Retina (tissue), 1 donor: ENCODE measurements at places on chromosomes 7 and 10.

DNA sequence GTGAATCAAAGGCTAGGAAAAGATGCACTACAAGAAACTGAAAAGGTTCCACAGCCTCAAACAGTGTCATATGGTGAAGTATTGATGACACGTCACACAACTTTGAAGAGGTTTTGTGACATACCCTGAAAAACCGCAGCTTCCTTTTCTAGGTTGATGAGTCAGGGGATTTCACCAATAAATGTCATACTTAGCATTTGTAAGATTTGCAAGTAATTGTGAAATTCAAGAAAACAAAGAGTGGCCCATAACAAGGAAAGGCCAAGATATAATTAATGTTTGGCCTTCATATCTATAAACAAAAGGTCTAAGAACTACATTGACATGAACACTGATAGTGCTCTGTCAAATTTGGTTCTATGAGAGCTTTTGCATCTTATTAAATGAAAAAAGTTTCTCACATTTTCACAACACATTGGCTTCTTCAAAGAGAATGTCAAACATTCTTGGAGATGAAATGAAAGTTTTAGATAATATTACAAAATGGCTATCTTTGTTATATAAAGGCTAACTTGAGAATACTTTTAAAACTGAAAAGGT is 62.0 kb upstream of the NAMPT start:
- no peak for DNase-seq

- peak; percentile 63 for DNase-seq
Observed at GRCh38 chr10:131676046-131676799, 224.6 kb upstream of the PPP2R2D start.

DNA sequence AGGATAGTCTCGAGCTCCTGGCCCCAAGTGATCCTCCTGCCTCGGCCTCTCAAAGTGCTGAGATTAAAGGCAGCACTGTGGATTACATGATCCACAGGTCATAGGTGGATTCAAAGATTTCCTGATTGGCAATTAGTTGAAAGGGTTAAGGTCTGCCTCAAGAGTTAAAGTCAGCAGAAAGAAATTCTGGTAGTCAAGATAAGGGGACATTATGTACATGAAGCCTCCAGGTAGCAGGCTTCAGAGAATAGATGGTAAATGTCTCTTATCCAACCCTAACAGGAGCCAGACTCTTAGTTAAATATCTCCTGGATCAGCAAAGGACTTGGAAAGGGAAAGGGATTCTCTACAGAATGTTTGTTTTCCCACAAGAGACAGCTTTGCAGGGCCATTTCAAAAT is 93.7 kb downstream of the SKIDA1 start:
- no peak for DNase-seq

- DNase-seq: no peak
Observed at GRCh38 chr7:114293289-114294012, 121.2 kb upstream of the FOXP2 start.

DNA sequence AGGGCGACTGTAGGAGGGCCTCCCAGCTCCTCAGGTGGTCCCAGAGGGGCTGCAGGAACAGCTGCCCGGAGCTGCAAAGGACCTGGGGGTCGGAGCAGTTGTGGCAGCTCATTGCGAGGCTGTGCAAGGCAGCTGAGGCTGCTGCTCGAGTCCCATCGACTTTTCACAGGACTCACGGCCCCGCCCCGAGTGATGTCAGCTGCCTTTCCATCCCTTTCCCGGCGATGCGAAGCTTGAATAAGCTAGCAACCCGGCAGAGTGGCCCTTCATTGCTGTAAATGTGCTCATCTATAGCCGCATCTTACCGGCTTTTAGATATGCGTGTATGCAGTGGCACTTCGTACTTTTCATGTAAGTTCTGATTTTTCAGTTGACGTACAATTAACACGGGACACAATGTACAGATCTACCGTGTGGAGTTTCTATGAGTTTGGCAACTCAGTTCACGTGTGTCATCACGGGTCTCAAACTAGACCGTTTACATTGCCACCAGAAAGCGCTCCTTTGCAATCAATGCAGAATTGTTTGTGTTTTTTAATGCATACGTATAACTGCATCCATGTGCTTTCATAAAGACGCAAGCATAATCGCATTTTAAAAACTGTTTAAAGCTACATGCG is at the start of gene CH25H:
Gene CH25H, minus strand, starts transcription at position 137 of the 620 bp plus-strand sequence. Its CDS starts 25 bp downstream, at position 112.
- DNase-seq: peak; percentile 77

- no peak for DNase-seq
Observed at GRCh38 chr10:70317943-70318318, 34.1 kb upstream of the NPFFR1 start.

DNA sequence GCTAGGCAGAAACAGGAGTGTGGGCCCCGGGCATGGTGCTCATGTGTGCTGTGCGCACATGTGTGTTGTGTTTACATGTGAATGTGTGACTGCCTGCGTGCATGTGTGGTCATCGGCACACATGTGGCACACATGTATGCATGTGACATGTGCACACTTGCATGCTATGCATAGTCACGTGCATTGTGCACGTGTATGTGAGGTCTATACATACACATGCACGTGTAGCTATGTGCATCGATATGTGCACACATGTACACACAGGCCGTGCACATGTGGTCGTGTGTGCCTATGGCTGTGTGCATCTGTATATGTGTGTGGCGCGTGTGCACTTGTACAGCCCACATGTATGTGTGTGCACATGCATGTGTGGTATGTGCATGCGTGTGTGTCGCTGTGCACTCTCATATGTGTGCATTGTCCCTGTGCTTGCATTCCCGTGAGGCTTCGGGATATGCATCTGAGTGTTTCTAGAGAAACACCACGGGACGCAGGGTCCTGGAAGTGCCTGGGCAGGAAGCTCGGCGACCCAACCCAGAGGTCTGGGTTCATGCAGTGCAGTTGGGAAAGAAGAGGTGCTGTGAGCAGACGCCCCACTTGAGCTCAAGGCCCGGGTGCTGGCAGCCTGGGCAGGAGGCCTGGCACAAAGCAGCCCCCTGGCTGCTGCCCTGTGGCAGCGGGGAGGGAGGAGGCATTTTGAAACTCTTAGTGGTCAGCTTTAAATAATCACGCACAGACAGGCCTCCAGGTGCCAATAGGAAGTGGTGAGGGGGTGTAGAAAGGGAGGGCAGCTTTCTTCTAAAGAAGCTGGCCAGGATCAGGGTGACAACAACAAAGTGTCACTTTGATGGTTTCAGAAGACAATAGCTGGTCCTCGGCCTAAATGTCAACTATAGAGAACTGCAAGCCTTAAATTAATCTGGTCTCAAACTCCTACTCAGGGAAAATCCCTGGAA is 410.0 kb upstream of the MGMT start:
- no peak for DNase-seq

DNA sequence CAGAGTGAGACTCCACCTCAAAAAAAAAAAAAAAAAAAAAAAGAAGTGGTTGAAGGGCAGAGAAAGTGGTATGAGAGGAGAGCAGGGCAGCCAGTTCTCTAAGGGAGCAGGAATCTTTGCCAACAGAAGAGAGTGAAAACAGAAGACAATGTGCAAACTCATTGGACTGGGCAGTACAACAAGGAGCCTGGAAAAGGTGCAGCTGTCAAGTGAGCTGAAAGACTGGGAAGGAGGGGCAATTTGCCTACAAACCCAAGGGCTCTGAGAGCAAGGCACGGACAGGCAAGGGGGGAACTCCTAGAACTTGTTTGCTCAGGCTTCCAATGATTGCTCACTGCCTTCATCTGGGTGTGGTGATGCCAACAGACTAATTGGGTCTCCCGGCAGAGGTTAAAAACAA is 9.5 kb downstream of the ACTR1A start:
- DNase-seq: no peak

DNA sequence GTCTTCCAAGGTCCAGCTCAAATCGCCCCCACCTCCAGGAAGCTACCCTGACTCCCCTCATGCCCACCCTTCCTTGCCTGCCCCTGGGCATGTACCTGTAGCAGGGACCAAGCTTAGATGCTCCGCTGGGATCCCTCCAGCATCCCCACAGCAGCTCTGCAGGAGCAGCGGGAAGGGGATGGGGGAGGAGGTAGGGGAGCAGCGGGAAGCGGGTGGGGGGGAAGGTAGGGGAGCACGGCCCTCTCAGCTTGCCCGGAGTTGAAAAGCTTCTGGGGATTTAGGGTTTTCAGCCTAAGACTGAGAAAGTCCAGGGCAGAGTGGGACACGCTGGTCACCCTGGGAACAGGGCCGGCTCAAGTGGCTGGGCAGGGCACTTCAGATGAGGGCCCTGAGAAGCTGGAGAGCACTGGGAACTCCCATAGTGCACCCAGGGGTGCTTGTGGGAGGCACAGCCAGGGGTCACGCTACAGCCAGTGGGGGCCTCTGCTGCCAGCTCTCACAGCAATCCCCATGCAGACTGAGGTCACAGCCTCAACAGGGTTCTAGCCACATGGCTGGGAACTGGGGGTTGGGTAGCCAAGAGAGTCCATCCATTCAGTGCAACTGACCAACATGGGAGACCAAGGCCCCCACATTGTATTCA is 13.4 kb downstream of the WDR86 start:
- no peak for DNase-seq

DNA sequence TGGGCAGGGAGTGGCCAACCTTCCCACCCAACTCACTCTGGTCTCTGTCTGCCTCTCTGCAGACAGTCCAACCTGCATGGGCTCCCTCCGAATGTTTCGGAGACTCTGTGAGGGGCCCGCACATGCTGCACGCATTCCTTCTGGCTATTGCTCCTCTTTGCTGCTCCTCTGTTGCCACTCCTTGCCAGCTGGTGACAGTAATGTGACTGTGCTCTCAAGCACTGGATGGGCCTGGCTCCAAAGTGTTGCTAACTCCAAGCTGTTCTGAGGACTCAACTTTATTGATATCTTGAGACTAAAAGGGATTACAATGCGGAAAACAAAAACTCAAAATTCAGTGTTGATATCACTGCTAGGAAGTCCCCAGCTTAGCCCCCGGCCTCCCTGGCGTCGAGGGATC is 105.4 kb upstream of the KIF5B start:
- no peak for DNase-seq

- peak; percentile 51 for DNase-seq
Observed at GRCh38 chr10:130686689-130687300, 550.6 kb downstream of the GLRX3 start.

DNA sequence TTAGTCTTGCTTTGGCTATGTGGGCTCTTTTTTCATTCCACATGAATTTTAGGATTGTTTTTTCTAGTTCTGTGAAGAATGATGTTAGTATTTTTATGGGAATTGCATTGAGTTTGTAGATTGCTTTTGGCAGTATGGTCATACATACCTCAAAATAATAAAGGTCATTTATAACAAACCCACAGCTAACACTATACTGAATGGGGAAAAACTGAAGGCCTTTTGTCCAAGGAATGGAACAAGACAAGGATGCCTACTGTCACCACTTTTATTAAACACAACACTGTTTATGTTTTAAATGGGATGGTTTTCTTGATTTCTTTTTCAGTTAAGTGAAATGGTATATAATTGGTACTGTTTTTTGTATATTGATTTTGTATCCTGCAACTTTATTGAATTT is 84.3 kb downstream of the CCDC7 start:
- no peak for DNase-seq

- DNase-seq: no peak
Observed at GRCh38 chr7:37359662-37360444, 88.8 kb downstream of the ELMO1 start.

GRCh38 chr10:4909118-4909517 is 54.1 kb upstream of the AKR1C1 start:
- DNase-seq: no peak

DNA sequence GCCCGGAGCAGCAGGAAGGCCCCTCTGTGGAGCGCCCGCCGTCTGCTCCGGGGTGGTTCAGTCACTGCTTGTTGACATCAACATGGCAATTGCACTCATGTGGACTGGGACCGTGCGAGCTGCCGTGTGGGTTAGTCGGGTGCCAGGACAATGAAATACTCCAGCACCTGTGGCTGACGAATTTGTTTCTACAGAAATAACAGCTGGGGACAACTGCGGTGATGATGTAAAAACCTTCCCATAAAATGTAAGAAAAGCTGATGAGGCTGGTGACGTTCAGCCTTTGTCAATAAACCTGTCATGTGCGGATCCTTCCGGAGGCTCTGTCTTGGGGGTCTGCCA is 5.6 kb downstream of the GPER1 start:
- no peak for DNase-seq

DNA sequence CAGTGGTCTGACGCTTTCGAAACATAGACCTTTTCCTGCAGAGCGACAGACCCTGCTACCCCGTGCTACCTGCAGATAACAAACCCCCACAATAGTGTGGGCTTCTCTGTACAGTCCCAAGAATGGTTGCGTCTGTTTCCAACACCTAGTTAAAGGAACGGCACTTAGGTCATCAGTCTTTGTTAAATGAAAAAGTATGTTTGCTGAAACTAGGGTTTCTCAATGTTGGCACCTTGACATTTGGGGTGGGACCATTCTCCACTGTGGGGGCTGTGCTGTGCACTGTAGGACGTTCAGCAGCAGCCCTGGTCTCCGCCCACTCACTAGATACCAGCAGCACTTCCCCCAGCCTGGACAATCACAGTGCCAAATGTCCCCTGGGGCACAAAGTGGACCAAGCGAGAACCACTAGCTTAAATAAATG is 13.7 kb downstream of the TECTB start:
- no peak for DNase-seq
